Neural cell (in vitro differentiated cells): ENCODE measurements at places on chromosomes 11 and 22. TPM values are rescaled to one million over a fixed set of nuclear protein-coding genes. Genes with fewer than 3 reads are reported as not detected.

MMP7 gene
- polyA plus RNA-seq: not detected in 2 replicates

OR5M11 gene
- polyA plus RNA-seq: not detected in 2 replicates

PIH1D2 gene
- polyA plus RNA-seq: 4.7 and 12.2 TPM in 2 replicates

SHISA8 gene
- polyA plus RNA-seq: 0.62 and 2.2 TPM in 2 replicates

TRPM5 gene
- polyA plus RNA-seq: not detected in 2 replicates

FAM83F gene
- 0.02 and 0.42 TPM in 2 replicates for polyA plus RNA-seq

SLC5A12 gene
- not detected in 2 replicates for polyA plus RNA-seq
